Fibroblast of the conjunctiva (primary cell): ENCODE measurements at places on chromosomes 1 and 21.

DNA sequence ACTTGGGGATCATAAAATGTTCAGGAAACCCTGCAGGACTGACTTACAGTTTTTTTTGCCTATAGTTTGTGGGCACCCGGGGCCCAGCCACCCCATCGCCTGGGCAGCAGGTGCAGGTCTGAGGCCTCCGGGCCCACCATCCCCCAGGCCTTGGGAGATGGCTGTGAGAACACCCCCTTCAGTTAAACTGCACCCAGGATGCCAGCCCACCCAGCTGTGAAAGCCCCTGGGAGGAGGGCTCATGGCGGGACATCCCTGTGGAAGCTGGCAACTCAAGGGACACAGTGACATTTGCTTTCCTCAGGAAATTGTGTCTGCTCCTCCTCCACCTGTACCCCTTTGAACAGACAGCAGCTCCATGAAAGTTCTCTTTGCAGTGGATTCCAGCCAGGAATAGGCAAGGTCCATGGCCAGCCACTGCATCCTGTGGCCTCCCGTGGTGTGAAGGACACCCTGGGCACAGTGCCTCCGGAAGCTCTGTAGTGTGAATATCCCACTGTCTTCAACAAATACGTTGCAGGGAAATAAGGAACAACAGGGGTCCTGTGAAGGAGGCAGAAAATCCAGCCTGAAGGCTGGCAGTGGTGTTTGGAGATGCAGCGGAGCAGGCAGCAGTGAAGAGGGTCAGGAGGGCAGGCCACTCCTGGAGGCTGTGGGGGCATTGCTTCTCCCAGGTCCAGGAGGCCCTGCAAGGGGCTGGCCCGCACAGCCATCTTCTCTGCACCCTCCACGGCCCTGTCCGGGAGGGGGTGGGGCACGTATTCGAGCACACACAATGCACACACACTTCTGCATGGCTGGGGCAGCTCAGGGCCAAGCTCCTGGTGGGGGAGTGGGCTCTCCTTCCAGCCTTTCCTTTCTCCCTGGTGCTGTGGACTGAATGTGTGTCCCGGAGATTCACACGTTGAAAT lies 2.1 kb upstream of the OBSCN start:
- no peak for DNase-seq

DNA sequence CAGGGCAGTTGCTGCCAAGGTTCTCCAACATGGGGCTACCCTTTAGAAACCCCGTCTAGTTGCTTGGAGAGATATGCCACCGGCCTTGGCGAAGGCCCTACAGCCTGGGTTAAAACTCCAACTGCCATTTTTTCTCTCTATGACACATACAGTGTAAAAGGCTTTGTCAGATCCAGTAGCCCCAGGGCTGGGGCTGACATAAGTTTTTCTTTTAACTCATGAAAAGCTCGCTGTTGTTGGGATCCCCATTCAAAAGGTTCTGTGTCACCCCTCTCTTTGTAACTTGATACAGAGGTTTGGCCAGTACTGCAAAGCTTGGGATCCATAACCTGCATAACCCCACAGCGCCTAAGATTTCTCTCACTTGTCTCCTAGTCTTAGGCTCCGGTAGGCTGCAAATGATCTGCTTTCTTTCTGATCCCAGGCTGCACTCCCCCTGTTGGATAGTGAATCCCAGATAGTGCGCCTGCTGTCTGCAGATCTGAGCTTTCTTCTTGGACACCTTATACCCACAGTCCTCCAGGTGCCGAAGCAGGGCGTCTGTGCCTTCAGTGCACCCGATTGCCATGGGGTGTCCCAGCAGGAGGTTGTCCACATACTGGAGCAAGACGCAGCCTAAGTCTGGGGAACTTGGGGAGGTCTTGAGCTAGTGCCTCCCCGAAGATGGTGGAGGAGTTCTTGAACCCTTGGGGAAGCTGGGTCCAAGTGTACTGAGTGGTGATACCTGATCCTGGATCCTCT lies 406.2 kb downstream of the TGFB2 start:
- no peak for DNase-seq

GRCh38 chr1:20399196-20399595 lies 86.8 kb downstream of the CAMK2N1 start:
- DNase-seq, result no peak

- no peak for DNase-seq
Measured at GRCh38 chr1:228391411-228392020, 15.1 kb downstream of the TRIM11 start.

DNA sequence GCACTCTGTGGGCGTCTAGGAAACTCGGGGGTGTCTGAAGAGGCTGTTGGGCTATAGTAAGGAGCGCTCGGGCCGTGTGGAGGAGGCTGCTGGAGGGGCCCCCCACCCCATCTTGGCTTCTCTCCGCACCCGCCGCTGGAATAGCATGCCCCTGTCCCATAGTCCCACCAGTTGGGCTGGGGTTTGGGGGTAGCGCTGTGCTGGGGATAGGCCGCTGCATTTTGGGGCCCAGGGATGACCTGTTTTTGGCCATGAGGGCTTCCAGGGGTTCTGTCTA lies 511 bp downstream of the EFNA3 start:
- DNase-seq, result no peak

- no peak for DNase-seq
Measured at GRCh38 chr1:221087919-221088318, 208.7 kb downstream of the HLX start.

DNA sequence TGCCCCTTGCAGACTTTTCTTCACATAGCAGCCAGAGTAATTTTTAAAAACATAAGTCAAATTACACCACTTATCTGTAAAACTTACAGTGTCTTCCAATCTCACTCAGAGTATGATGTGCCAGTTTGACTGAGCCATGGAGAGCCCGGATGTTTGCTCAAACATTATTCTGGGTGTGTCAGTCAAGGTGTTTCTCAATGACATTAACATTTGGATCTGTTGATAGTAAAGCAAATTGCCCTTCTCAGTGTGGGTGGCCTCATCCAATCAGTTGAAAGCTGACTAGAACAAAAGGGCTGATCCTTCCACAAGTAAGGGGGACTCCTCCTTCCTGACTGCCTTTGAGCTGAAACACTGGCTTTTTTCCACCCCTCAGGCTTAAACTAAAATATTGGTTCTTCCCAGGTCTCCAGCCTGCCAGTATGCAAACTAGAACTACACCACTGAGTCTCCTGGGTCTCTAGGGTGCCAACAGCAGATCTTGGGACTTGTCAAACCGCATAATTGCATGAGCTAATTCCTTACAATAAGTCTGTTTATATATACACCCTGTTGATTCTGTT lies 157.9 kb upstream of the CTTNBP2NL start:
- DNase-seq, result no peak

- DNase-seq, result no peak
Measured at GRCh38 chr1:209729436-209729835, 24.8 kb downstream of the HSD11B1 start.

- no peak for DNase-seq
Measured at GRCh38 chr21:21559285-21560045, 561.3 kb downstream of the NCAM2 start.

DNA sequence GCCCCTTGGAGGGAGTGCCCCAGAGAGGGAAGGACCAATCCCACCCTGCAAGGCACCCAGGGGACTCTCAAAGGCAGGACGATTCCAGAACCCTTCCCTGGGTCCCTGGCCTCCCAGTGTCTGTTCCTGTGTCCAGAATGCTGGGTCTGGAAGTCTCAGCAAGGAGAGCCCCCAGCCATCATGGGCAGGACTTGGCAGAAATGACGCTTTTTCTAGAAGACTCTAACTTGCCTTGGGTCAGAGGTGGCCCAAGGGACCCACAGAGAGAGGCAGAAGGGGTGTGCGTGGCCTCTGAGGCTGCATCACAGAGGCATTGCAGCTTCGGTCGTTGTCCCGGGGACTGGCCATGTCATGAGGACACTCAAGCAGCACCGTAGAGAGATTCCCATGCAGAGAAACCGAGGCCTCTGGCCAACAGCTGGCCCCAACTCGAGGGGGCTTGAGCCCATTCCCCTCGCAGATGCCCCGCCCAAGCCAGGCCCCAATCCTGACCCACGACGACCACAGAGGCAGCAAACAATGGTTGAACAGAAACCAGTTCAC lies 57.8 kb downstream of the WNT9A start:
- no peak for DNase-seq

GRCh38 chr1:112646225-112646624 lies 26.6 kb downstream of the CAPZA1 start:
- DNase-seq, result no peak

GRCh38 chr1:223482766-223483165 lies 89.6 kb downstream of the CCDC185 start:
- no peak for DNase-seq

- DNase-seq, result no peak
Measured at GRCh38 chr1:153350321-153350957, 1.8 kb upstream of the PGLYRP4 start.

GRCh38 chr1:28450561-28450960 lies 55.3 kb upstream of the RCC1 start:
- no peak for DNase-seq

DNA sequence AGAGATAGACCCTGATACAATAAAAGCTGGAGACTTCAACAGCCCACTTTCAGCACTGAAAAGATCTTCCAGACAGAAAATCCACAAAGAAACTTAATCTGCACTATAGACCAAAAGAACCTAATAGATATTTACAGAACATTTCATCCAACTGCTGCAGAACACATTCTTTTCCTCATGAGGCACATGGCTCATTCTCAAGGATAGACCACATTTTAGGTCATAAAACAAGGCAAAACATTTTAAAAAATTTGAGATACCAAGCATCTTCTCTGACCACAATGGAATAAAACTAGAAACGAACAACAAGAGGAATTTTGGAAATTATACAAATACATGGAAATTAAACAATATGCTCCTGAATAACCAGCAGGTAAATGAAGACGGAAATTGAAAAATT lies 15.0 kb upstream of the IL20 start:
- no peak for DNase-seq

DNA sequence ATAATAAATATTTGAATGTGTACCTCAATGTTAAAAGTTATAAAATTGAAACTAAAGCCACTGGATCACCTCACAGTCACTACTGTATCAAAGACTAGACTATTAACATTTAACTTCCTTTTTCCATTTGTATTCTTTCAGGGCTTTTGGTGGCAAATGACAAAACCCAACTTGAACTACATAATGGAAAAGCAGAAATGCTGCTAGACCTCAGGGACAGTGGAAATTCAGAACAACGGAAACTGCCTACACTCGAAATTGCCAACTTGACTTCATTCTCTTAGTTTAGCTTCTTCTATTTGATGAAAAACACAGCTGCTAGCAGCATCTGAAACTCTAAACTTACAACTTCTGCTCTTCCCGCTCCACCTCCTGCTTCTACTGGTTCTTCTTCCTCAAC lies 34.9 kb upstream of the NTNG1 start:
- no peak for DNase-seq

GRCh38 chr1:225427235-225428067 lies at the start of gene LBR:
Gene LBR (minus strand): TSS chr1:225428038. CDS start chr1:225424075, 3,963 bp downstream.
- no peak for DNase-seq

- no peak for DNase-seq
Measured at GRCh38 chr1:193476748-193477147, 290.3 kb upstream of the B3GALT2 start.

DNA sequence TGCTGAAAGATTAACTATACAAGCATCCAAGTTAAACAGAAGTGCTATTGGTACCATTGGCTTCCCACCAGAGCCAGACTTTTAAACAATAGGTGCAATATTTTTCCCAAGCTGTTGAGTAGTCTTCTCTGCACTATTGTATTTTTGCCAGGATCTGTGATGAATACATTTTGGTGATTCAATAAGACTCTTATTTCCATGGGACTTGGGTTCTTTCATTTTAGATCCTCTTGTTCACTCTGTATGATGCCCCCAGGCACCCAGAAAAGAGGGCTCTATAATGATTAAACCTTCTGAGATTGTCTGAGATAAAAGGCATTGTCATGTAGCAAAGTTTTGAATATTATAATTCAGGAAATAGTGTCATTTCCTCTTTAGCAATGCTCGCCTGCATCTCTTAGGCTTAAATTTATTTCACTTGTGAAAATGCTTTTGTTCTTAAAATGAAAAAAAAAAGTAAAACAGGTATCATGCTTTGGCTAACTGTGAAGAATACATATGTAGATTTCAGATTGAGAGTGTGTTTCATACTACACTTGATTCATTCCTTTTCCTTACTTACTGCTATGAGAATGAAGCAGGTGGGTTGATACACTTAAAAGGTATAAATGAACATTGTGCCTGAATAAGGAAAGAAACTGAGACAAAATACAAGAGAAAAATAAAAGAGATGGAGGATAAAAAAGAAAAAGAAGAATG lies 275.0 kb downstream of the HMCN1 start:
- DNase-seq, result peak; percentile 24

GRCh38 chr1:192151176-192151575 lies 7.1 kb upstream of the RGS18 start:
- DNase-seq, result no peak

GRCh38 chr1:228216371-228217320 lies 8.8 kb downstream of the OBSCN start:
- no peak for DNase-seq

GRCh38 chr1:197234581-197234980 lies 33.5 kb upstream of the CRB1 start:
- no peak for DNase-seq

DNA sequence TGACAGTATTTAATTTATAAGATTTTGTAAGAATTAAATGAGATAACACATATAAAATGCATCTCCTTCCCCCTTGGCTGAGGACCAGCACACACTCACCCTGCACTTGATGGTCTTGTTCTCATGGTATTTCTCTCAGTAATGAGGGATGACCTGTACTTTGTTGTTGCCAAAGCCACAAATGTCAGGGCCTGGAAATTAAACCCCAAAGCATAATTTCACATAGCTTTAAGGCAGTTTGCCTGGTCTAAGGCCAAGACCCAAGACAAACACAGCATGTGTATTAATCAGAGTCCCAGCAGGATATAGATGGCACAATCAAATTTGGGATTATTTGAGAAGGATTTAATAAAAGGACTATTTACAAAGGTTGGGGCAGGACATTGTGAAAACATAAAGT lies 48.6 kb upstream of the EPS15 start:
- DNase-seq, result peak; percentile 26

DNA sequence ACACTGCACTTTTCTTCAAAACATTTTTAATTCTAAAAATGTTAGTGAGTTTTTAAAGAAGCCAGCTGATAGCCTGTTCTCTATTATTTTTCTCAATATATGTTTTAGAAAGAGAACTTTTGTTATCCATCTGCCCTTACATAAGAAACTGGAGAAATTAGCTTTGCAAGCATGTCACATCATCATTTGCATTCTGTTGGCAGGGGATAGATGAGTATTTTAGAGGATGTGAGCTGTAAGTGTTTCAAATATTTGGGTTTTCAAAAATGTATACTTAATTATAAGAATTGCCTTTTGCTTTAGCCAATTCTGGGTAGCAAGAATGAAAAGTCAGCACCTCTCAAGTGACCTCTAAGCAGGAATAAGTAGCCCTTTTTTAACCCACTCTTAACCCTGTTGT lies 7.4 kb downstream of the NFIA start:
- no peak for DNase-seq

- no peak for DNase-seq
Measured at GRCh38 chr1:205441716-205442050, 14.2 kb downstream of the BLACAT1 start.

- no peak for DNase-seq
Measured at GRCh38 chr1:59731591-59731990, 83.2 kb upstream of the HOOK1 start.
